NCI-H1436 treated with DMSO at 0.1 percent for 48 hours (cell line): ENCODE measurements at places on chromosomes 6 and 20.

DNA sequence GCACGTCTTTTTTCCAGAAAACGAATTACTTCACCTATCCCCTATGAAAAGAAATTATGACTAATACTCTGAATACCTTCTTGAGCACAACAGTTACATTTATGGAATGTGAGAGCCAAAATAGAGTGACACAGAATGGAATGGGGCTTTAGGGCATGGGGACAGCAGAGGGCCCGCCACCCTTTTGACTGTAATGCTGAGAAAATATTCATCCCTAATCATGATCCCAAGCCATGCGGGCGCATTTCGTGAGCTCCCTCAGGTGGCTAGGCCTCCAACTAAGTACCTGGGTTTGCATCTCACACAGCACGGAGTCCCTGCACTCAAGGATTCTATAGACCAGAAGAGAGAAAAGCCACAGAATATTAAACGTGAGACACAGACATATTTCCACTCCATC is 212.6 kb downstream of the SOD2 start:
- DNase-seq = no peak

DNA sequence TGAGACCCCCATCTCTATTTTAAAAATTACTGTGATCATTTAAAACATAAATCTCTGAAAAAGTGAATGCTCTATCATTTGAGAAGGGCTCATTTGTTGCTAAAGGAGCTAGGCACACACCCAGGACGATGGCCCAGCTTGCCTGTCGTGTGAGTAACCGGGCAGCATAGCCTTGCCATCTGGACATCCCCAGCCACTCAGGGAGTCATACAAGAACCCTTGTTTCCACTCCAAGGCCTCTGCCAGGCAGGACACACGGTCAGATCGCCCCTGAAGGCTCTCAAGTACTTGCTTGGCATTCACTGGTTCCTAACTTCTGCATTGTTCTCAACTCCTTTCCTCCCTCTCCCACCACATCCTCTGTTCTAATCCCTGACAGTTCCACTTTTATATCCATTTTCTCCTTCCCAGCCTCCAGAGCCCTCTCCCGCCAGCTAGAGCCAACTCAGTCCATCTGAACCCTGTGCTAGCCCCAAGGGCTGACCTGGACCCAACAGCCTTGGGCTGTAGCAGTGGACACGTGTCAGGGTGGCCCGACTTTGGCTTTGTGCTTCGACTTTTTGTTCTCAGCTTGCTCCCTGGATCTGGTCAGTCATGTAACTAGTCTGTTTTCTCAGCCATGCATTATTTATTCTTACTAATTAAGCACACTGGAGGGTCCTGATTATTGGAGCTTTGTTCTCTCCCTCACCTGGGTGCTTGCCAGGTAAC is 15.7 kb upstream of the EZR start:
- DNase-seq = no peak

GRCh38 chr20:57265997-57266290 is 497 bp downstream of the BMP7 start:
- no peak for DNase-seq

- DNase-seq = no peak
These were observed 9.5 kb downstream of the TAAR2 start for GRCh38 chr6:132614554-132614953.

DNA sequence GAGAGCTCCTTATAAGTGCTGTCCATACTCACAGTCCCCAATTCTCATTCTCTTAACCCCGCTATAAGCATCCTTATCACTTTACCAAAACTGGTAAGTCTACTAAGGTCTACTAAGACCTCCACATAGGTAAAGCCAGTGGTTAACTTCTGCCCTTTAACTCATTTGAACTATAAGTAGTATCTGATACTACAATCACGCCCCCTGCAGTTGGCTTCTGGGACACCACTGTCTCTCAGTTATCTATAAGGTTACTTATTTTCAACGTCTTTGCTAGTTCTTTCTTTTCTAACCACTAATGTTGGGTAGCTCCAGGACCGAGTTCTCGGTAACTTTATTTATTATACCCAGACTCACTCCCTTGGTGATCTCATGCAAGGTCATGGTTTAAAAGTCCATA is 142.6 kb downstream of the ARHGAP18 start:
- DNase-seq = no peak

DNA sequence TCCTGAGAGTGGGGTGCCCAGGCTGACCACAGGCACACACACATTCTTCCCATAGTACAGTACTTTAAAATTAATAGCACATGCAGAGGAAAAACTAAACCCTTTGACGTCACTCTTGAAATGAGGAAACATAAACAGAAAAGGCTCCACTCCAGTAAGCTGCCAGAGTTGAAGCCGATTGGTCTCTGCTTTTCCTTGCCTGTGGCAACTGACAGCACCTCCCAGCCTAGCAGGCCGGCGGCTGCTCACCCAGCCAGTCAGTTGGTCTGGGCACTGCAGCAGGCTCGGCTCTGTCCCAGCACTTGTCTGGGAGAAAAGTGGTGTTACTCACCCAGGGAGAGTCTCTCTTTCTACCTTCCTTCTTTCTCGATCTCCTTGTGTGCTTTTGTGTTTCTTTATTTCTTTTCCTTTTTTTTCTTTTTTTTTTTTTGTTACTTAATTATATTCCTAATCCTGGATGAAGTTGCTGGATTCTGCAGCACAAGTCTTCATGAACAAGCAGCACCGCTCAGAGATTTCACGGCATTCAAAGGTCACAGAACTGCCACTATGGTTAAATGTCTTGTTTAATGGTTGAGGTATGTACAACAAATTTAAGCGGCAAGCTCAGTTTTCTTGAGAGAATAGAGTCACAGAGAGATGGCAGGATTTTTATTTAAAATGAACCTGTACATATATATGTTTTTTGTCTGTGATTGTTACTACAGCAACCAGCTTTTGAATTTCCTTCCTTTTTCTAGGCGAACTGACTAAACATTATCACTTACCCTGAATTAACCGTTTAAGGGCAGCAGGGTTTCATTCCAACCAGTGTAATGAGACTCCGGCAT is at the start of gene PDE7B:
Gene PDE7B (plus strand): TSS at position 260 of the 830 bp plus-strand sequence.
- DNase-seq = no peak

DNA sequence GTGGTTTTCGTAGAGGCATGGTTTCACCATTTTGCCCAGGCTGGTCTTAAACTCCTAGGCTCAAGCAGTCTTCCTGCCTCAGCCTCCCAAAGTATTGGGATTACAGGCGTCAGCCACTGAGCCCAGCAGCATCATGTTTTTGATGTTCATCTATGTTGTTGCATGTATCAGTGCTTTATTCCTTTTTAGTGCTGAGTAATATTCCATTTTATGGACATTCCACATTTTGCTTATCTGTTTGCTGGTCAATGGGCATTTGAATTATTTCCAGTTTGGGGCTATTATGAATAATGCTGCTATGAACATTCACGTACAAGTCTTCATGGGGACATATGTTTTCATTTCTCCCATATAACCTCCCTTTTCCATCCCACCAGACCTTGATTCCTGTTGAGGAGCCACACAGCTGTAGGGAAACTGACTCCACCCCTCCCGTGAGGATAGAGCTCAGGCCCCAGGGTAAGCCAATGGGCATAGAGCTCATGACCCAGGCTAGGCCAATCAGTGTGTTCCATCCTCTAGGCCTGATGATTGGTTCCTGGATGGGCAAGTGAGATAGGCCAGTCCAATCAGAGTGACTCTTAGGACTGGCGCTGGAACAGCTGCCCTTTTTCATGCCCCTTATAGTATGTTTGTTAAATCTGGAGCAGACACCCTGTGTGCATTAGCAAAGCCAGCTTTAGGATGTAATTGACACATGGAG is 49.5 kb downstream of the DLGAP4 start:
- no peak for DNase-seq

- no peak for DNase-seq
These were observed 3.6 kb upstream of the PHF1 start for GRCh38 chr6:33407132-33407718.

- no peak for DNase-seq
These were observed 104.8 kb upstream of the LY86 start for GRCh38 chr6:6483733-6484132.

DNA sequence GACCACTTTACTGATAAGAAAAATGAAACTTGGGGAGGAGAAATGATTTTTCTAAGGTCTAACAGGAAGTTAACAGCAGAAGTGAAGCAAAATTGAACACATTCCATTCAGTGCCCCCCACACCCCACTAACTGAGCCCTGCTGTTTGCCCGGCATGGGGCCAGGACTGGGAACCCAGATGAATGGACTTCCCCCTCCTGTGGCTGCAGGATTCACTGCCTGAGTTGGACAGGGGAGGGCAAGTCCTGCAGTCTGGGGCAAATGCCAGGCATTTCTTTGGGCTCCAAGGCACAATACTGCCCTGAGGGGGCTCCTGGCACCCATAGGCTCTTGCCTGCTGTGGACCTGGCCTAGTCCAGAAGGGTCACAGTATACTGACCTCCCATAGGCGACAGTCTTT is 28.3 kb downstream of the FYN start:
- no peak for DNase-seq

GRCh38 chr6:4008324-4009047 is 70.5 kb downstream of the FAM217A start:
- no peak for DNase-seq

DNA sequence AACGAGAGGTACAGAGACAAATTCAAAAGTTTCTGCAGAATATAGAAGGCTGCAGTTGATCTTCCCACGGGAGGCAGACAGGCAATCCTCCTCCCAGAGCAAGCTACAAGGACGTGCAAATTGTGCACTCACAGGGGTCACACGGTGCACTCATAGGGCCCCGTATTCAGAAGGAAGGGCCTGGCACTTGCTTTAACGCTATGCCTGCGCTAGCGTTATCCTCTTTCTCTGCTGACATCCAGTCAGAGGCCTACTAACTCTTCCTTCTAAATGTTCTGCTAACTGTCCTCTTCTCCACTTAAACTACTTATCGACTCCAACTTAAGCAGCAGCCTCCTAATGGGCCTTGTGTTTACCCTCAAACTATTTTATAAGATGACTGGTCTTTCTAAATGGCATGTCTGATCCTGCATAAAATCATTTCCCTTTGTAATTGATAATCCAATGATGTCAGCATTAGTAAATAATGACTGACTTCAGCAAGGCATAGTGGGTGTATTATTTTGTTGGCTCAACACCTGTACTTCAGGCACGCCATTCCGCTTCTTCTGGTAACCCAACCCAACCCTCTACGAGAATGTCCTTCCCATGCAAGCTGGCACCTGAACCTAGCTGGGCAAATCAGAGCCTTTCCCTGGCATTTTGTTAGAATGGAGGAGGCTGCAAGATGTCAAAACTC is 2.2 kb downstream of the IFNGR1 start:
- no peak for DNase-seq

GRCh38 chr6:160224639-160225237 is 33.9 kb downstream of the SLC22A2 start:
- DNase-seq = no peak

DNA sequence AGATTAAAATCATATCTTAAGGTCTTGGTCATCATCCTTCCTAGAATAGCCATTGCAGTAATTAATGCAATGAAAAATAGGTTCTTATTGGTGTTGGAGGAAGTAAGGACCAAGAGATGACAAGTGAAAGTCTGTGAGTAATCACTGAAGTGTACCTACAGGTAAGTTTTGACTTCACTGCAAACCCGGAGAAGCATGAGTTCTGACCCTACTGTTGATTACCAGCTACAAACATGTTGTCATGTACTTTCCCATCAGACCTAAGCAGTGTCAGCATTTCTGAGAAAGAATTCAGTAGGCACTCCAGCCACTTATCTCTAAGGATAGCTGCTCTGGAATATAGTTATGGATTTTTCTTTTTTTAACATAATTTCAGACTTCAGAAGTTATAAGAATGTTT is 280.9 kb downstream of the ZFAND3 start:
- no peak for DNase-seq

DNA sequence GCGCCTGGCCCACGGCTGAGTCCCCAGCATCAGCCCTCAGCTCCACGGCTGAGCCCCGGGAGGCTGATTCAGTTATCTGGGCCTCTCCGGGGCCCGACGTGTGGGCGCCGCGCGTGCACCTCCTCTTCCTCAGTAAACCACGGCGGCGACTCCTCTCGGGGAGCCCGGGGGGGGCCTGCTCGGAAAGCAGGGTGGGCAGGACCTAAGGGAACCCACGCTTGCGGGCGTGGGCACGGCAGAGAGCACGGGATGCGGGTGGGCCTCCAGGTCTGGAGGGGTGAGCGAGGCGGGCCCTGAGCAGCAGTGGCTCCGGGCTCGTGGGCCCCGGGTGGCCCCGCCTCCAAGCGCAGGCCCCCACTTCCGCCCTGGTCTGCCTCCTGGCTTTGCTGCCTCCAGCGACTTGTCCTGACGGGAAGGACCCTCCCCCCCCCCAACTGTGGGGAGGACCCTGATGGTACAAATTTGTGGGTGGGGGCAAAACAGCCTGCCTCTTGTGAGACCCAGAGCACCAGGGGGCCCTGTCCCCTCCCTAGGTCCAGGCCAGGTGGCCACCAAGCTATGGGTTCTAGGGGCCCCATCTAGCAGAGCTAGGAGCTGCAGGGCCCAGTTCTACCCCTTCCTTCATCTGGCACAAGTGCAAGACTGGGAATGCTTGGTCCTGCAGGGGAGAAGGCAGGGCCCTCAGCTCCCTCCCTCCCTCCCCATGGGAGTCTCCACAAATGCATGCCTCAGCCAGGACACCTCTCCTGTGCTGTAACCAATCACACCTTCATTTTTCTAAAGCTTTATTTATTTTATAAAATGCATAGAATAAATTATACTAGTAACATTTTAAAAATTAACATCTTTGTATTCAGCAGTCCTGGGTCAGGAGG is 16.9 kb downstream of the UCKL1 start:
- DNase-seq = no peak

DNA sequence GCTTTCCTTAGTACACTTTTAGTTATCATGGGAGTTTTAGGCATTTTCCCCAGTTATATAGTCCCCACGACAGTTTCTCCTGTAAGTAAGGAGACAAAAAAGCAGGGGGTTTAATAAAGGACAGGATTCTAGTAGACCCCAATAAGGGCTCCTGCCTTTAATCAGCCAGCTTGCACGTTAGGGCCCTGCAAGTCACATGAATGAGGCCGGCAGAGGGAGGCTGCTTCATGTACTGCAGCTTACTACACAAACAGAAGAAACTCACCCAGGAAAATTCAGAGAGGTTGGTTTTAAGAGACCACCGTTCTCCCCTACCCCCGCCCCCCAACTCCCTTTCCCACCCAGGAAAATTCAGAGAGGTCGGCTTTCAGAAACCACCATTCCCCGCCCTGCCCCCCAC is 229.7 kb upstream of the MOCS1 start:
- no peak for DNase-seq

DNA sequence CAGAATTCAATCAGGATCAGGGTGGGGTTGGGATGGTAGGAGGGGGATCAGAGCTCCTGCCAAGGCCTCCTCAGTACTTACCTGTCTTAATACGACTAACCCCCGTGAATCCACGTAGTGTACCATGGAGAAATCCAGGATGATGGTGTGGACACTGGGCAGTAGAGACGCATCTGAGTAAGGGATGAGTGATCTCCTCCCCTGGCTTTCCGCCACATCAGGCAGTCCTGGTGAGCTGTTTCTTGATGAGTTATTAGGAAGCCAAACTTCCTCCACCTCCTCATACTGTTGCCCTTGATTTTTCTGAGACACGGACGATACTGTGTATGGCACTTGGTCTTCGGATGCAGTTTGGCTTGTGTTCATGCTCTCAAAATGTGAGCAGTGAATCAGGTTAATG is 34.2 kb upstream of the SRPK1 start:
- DNase-seq = no peak
